Spinal cord (tissue), 10 donors: ENCODE measurements at places on chromosomes 13 and 19. TPM values are rescaled to one million over a fixed set of nuclear protein-coding genes. Genes with fewer than 3 reads are reported as not detected.
A peak's percentile ranks its signal among the peaks of the same experiment; 100 is the strongest.

- H3K27ac ChIP-seq: no peak overlapping the region
- H3K4me1 ChIP-seq: peaks cover 23% of the 10 kb centered on the region
- H3K4me3 ChIP-seq: peak overlapping the region; percentile 79
- peaks cover 31% of the 10 kb centered on the region for H3K36me3 ChIP-seq
Measured at GRCh38 chr19:44499559-44499958, 763 bp downstream of the ZNF180 start.

DNA sequence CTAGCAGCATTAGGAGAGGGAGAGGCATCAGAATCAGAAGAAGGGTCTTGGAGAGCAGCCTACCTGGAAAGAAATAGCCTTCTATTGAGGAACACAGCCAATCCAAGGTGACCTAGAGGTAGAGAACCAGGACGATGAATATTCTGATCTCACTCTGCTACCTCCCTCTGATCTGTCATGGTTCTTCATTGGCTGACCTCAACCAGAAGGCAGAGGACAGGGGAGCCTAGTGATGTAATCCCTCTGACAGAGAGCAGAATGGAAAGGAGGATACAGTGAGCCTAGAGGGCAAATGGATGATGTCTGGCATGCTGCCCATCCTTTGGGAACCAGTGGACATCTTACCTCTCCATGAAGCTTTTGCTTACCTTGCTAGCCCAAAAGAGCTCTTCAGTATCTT is 3.6 kb downstream of the ZNF507 start:
- peaks cover 14% of the 10 kb centered on the region for H3K36me3 ChIP-seq
- no peaks in the 10 kb centered on the region for H3K27me3 ChIP-seq
- no peak overlapping the region for H3K4me3 ChIP-seq
- H3K4me1 ChIP-seq: no peaks in the 10 kb centered on the region

GRCh38 chr19:34994643-34995541 is 5.2 kb upstream of the GRAMD1A start:
- peak overlapping the region; percentile 50 for H3K27ac ChIP-seq
- no peaks in the 10 kb centered on the region for H3K36me3 ChIP-seq
- H3K27me3 ChIP-seq: no peaks in the 10 kb centered on the region
- no peak for DNase-seq

DNA sequence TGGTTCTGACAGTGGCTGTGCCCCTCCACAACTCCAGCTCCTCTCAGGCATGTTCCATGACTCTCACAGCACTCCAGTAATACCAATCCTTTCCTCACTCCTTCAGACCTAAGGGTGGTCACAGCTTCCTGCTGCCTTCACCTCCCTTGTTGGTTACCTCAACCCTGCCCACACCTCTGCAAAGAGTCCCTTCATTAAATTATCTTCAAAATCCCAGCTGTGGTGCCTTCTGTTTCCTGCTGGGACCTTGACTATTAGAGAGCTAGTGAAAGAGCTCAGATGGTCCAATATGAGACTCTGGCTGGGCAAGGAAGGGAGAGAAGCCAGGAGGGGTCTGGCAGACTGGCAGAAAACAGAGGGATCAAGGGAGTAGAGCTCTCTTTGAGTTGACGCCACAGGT is 26.1 kb downstream of the DEDD2 start:
- peaks cover 5% of the 10 kb centered on the region for H3K27me3 ChIP-seq
- no peak overlapping the region for H3K27ac ChIP-seq
- no peak for DNase-seq
- no peaks in the 10 kb centered on the region for H3K4me1 ChIP-seq

DNA sequence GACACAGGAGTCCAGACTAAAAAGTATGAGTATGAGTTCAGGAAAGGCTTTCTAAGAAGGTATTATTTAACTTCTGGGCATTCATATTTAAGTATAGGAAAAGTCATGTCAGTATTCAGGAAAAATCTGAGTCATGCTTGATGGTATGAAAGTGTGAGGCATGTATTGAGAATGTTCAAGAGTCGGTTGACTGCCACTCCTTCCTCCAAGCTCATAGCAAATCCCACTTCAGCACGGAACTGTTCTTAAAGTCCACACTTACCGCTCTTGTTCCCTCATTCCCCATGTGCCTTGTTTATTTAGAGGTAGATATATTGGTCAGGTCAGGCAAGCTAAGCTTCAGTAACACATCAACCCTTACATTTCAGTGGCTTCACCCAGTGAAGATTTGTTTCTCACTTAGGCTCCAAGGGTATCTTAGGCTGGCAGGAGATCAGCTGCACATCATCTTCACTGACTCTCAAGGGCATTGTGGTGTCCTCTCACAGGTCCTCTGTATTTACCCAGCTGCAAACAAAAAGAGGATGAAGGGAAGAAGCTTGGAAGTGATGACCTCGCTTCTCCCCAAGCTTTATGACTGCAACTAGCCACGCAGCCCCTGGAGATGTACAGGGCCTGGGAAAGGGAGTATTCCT is 1189.2 kb downstream of the EFNB2 start:
- H3K27me3 ChIP-seq: no peaks in the 10 kb centered on the region
- no peak overlapping the region for H3K4me3 ChIP-seq
- no peak overlapping the region for H3K27ac ChIP-seq

- peak overlapping the region; percentile 40 for H3K27ac ChIP-seq
- H3K27me3 ChIP-seq: no peaks in the 10 kb centered on the region
- peak; percentile 98 for DNase-seq
- peaks cover 49% of the 10 kb centered on the region for H3K4me1 ChIP-seq
- no peak overlapping the region for H3K4me3 ChIP-seq
- peaks cover 5% of the 10 kb centered on the region for H3K36me3 ChIP-seq
Measured at GRCh38 chr19:45976178-45976577, 2.5 kb upstream of the NOVA2 start.

- H3K27ac ChIP-seq: no peak overlapping the region
- no peak overlapping the region for H3K4me3 ChIP-seq
- H3K36me3 ChIP-seq: no peaks in the 10 kb centered on the region
- DNase-seq: no peak
- peaks cover 13% of the 10 kb centered on the region for H3K4me1 ChIP-seq
- no peaks in the 10 kb centered on the region for H3K27me3 ChIP-seq
Measured at GRCh38 chr13:34748596-34748995, 193.5 kb upstream of the NBEA start.

GRCh38 chr13:32840989-32841713 is 175.1 kb upstream of the KL start:
- H3K4me1 ChIP-seq: peaks cover 21% of the 10 kb centered on the region
- peak overlapping the region; percentile 6 for H3K27ac ChIP-seq
- no peak overlapping the region for H3K4me3 ChIP-seq
- DNase-seq: peak; percentile 79
- H3K27me3 ChIP-seq: no peaks in the 10 kb centered on the region
- no peaks in the 10 kb centered on the region for H3K36me3 ChIP-seq

The KCNN1 gene
- 7.3 TPM for total RNA-seq

The ZNF471 gene
- total RNA-seq: 15.5 TPM

The C13orf42 gene
- 0.10 TPM for total RNA-seq

The FXYD1 gene
- 20.4 TPM for total RNA-seq

The LAIR2 gene
- total RNA-seq: not detected
